Hippocampal formation (tissue), 2 donors: ENCODE measurements at places on chromosomes 7 and 10.

- DNase-seq, result no peak
Observed at GRCh38 chr10:129962031-129962871, 1.8 kb downstream of the EBF3 start.

- no peak for DNase-seq
Observed at GRCh38 chr7:43782768-43783555, 24.5 kb downstream of the BLVRA start.

- no peak for DNase-seq
Observed at GRCh38 chr7:50725774-50726173, 56.9 kb downstream of the GRB10 start.

DNA sequence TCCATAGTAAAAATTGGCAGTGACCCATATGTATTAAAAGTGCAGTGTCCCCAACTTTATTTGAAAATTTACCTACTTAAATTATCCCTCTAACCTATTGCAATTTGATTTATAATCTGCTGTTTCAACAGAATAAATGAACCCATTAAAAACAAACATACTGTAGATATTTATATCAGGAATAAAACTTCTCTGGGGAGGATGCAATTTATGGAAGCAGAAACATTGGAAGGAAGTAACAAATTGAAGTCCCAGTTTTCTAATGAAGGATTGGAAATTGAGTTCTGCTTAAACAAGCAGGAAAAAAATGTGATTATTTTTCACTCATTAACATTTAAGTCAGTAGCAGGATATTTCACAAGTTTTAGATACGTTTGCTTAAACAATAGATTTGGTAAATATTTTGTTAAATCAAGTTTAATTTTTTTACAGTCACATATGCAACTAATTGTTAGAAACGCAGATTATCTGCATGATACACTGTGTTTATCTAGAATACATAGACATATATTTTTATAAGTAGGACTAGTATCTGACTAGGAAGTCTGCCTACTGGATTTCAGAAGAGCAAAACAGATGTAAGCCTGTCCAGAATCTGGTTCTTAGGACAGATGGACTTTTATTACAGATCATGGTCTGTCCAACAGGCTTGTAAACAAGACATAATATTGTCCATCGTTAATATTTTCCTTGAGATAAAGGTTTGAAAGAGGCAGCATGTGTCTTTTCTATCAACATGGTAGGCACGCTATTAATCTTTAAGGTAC, 5.3 kb downstream of the AGMO start:
- DNase-seq, result no peak

DNA sequence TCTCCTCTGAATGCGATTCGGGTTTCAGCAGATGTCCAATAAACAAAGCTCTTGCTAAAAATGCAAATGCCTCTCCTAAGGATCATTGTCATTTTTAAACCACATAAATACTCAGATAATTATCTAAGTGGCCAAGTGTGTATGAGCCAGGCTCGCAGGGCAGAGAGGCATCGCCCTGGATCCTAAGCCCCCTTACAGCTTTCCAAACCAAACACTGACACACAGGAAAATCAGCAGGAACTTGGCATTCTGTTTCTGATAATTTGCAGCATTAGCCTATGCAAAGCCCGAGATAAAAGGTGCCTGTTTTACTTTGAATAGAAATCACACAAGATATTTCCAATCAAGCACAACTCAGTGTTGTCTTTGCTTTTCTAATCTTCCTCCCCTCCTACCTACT, 134.4 kb downstream of the ABCA13 start:
- no peak for DNase-seq

GRCh38 chr7:100892364-100893317, 3.0 kb downstream of the ACHE start:
- DNase-seq, result no peak

- DNase-seq, result peak; percentile 77
Observed at GRCh38 chr7:34059136-34059828, 153.9 kb downstream of the BMPER start.

DNA sequence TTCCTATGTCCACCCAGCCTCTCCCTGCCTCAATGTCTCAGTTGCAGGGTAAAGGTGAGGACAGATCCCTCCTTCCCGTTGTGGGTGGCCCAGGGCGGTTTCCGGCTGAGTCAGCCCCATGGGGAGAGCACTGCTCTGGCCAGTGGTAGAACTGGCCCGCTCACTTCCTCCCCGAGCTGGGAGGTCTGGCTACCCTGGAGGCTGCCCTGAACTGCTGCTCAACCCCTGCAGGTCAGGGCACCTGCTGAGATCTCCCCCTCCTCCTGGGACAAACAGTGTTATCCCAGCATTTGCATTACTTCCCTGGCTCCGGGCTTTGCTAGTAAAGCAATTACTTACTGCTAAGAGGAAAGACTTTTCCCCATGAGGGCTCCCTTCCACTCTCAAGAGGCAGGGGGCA, 21.4 kb upstream of the IMPDH1 start:
- DNase-seq, result no peak

DNA sequence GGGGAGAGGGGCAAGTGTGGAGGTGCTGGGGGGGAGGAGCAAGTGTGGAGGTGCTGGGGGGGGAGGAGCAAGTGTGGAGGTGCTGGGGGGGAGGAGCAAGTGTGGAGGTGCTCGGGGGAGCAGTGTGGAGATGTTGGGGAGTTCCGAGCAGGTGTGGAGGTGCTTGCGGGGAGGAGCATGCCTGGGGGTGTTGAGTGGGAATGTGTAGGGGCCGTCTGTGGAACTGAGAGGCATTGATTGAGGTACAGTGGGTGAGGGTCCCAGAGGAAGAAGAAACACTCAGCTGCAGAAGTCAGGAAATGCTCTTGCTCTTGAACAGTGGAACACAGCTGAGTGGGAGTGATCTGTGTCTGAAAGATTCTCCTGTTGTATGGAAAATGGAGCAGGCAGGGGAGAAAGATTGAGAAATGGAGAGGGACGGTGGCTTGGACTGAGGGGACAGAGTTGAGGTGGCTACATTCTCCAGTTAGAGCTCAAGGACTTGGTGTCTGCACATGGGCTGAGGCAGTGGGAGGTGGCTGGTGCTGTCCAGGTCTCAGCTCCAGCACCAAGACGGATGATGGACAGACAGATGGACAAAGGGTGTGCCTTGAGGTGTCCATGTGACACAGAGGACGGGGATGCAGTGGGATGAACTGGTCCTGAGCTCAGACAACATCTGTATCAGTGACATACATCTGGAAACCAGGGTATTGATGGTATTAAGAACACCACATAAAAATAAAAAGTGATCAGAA, 25.2 kb upstream of the NCAPG2 start:
- no peak for DNase-seq

DNA sequence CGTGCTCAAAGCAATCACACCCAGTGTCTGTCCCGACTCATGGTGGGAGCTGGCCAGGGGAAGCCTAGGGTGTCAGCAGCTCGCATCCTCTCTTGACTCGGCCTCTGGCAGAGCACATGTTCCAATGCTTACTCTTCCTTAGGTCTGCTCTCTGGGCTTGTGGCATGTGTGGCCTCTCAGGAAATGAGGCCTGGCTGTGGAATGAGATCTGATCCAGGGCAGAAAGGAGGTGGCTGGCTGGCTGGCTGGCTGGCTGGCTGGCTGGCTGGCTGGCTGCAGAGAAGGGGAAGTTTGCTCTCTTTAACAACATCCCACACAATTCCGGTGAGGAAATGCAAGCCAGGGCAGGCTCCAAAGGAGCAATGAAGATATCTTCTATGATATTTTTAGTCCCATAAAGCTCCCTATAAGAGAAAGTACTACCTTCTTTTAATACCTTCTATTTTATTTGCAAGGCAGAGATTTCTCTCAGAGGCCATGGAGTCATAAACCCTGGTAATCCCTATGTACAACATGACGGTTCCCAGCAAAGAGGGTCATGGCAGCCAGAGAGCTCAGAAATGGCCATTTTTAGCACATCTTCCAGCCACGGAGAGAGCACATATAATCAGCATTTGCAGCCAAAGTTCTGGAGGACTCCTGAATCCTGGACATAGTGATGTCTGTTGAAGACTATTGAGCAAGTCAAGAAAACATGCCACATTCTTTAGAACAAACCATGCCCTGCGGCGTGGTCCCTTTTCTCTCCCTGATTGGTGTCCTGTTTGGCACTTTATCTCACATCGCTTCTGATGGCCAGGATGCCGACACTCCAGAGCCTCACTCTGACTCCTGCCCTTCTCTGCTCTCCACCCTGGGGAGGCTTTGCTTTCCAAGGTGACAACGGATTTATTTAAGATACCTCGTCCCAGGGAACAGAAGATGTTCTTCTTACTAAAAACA, 153.7 kb downstream of the FANK1 start:
- DNase-seq, result no peak

DNA sequence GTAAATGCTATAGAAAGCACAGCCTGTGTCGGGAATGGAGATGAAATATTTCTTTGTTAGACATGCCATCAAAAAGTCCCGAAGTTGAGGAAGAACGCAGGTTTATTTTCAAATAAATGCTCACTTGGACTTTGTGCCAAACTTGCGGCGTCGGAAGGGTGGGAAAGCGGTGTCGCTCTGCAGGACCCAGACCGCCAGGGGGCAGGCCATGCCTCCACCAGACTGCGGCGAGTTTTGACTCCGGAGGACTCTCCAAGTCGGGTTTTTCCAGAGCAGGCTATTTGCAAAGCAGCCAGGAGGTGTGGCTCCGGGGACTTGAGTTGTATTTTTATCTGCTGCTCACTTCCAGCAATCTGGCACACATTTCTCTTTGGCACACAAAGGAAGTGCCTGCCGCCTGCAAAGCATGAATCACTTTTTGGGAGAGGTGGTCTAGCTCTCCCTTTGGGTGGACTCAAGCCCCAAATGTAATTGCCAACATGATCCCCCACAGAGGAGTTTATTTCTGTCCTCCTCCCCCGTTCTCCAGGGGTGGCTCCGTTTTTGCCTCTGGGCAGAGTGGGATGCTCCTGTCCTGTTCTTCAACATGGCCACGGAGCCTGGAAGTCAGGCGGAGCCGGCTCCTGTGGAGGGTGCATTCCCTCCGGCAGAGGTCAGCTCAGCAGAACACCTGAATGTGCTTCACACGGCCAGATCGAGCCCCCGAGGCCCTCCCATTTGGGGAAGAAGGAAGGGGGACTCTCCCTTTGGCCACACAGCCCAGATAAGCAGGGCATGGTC, 82.3 kb upstream of the GPR26 start:
- DNase-seq, result peak; percentile 58

DNA sequence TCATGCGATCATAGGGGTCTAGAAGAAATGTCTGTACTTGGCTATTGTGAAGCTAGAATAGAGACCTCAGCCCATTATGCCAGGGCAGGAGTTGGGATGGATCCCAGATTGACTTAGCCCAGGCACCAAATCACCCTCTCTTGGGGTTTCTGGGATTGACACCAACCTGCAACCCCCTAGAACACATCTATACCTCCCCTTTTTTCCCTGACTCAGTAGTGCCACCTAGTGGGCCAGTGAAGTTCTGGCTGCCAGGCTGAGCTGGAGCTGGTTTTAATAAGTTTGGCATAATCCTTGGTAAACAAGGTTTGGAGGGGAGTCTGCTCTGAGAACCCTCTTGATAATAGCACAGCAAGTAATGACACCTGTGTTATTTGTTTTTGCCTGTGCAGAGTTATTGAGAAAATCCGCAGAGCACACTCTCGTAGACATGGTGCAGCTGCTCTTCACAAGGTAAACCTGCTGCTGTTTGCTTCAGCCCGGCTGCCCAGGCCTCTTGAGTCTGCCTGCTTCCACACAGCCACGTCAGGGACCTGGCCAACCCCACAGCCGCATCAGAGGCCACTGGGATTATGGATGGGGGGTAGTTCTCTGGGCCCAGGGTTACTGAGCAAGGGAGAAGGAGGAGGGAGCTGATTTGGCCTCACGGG, 43.3 kb upstream of the NFKB2 start:
- DNase-seq, result peak; percentile 16

- no peak for DNase-seq
Observed at GRCh38 chr10:10699427-10699826, 318.2 kb upstream of the CELF2 start.

DNA sequence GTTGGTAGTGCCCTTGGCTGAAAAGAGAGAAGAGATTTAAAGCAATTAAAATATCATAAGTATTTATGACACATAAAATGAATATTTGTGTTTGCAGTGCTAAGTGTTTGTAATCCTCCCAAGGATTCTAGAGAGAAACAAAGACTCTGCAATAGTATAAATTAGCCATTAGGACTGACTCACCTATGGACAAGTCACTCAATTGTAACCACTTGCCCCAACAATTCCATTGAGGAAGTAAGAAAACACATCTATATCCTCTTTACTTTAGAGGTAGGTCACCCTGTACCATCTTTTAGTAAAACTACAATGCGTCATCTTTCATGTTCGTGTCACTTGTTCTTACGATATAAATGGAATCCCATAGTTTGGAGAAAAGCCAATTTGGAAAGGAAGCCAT, 85.7 kb upstream of the INHBA start:
- DNase-seq, result no peak

DNA sequence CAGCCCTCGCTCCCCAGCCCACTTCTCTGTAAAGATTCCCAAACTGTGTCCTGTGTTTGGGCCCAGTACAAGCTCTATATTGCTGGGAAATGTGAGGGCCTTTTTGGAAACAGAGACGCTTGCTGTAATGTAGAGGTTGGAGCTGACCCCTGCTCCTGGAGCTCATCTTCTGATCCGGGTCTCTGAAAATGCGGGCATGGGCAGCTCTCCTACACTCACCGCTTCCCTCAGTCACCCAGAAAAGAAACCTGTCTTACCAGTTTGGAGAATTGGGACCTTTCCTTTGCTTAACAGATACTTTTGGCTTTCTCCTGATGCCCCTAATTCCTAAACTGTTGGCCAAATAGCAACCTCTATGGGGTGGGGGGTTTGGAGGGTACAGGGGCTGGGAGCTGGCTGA, 18.2 kb downstream of the BAG3 start:
- DNase-seq, result no peak

GRCh38 chr10:22986771-22987542, 59.1 kb downstream of the ARMC3 start:
- no peak for DNase-seq
